Activated T-helper 17 cell treated with anti-CD3 and anti-CD28 coated beads, Interleukin-2, amount 50 U/mL, for 72 hours (primary cell): ENCODE measurements at places on chromosomes 1 and 21.

DNA sequence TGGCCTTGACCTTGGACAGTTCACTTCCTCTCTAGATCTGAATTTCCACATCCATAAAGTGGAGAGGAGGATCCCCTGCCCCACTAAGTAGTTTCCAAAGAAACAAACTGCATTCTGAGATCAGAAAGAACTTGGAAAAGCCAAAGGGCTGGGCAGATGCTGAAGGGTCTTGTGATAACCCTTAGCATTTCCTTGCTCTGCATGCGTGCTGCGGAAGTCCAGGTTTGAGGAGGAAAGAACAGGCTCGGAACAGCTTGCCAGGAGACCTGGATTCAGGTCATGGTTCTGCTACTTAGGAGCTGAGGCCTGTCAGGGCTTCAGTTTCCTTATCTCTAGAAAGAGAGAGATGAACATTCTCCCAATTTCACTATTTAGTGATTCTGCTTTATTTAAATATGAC, 27.2 kb downstream of the IGFN1 start:
- ATAC-seq = no peak

DNA sequence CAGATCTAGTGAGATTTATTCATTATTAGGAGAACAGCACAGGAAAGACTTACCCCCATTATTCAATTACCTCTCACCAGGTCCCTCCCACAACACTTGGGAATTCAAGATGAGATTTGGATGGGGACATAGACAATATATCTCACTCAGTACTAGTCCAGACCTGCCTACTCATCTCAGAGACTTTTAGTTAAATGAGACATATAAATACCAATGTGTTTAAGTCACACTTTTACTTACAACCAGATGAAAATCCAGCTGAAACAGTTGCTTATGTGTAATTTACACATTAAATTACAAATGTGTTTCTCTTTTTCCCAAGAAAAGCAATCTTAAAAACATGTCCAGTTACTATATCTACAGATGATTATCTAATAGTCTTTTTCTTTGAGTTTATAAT, 1145.6 kb downstream of the KCNT2 start:
- ATAC-seq = no peak

DNA sequence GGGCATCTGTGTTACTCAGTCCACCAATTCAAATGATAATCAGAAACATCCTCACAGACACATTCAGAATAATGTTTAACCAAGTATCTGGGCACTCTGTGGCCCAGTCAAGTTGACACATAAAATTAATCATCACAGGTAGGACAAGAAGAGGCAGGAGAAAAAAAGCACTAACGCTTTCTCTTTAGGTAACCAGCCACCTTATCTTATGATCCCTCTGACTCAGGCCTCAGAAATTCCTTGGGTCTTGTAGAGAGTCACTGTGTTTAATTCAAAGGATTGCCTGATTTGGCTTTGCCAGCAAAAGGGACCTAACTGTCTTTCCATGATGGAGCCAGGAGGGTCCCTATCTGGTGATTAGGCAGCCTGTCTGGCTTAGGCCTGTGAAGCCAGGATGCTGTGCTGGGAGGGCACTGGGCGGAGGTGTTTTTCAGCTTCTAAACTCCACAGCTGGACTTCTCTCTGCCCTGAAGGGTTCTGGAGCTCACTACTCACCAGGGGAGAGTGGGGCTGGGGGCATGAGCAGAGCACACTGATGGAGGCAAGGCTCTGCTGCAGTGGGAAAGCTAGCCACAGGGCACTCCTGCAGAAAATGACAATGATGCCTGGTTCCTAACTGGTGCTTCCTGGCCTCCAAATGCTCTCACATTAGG, 36.4 kb upstream of the STUM start:
- no peak for ATAC-seq

- no peak for ATAC-seq
Observed at GRCh38 chr1:246040200-246040890, 466.7 kb downstream of the SMYD3 start.

GRCh38 chr1:177627148-177627910, 342.5 kb downstream of the SEC16B start:
- ATAC-seq = no peak

GRCh38 chr1:37817481-37817880, 9.5 kb upstream of the YRDC start:
- no peak for ATAC-seq

GRCh38 chr1:189977184-189977583, 500.5 kb downstream of the BRINP3 start:
- ATAC-seq = no peak

GRCh38 chr1:39761557-39762260, 9.4 kb downstream of the OXCT2 start:
- no peak for ATAC-seq

DNA sequence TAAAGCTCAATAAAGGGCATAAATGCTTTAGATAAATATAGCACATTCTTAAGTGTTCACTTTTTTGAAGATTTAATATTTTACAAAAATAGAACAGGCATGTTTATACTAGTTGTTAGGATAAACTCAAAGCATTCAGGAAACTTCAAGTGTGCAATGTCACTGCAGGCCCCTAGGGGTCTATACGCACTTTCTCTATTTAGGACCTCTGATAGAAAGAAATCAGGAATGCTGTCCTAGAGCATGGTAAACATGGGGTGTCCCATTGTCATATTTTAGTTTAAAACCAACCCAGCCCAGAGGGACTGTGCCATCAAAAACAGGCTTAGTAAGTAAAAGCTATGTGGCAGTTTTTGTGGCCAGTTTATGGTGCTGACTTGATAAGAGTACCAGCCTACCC, 102.2 kb downstream of the BARHL2 start:
- no peak for ATAC-seq

DNA sequence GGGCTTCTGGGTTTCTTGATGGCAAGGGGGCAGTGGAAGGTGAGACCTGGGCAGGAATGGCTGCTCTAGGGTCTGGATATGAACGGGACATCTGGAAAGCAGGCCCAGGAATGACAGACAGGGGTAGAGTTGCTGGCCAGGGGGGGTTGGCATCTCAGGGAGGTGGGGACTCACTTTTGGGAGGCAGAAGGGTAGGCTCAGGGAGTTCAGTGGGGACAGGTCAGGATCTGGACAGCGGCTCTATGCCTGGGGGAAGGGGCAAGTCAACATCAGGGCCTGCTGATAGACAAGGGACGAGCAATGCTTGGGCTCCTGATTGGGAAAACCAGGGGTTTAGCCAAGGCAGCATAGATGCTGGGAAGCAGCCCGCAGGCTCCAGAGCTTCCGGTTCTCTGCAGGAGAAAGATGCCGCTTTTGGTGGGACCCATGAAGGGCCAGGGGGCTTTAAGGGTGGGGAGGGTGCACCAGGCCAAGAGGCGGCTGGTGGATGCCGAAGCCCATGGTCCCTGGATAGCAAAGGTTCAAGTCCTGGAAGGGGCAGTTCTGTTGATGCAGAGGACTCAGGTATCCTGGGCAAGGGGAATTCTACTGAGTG, 21.9 kb downstream of the IGFN1 start:
- no peak for ATAC-seq

GRCh38 chr1:83033682-83034081, 965.2 kb downstream of the TTLL7 start:
- no peak for ATAC-seq

- ATAC-seq = no peak
Observed at GRCh38 chr1:67394548-67394947, 35.7 kb downstream of the SERBP1 start.
